ENCODE measurements at places on chromosomes 12 and 14.

GRCh38 chr12:20245491-20245890, 122.8 kb upstream of the PDE3A start:
- DNase-seq, result no peak

DNA sequence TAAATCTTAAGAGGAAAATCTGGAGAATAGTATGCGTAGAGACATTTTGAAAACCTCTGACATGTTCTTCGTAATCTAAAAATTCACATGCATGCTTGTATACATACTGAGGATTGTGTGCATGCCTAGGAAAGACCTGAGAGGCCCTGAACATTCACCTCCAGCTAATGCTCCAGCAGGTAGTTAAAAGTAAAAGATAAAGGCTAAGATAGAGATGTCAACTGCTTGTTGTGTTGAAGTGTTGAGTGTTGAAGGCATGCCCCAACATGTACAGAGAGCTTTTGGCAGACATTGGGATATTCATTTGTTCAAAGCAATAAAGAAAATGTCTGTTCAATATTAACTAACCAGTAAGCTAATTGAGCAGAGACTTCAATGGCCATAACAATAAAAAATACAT, 118.6 kb upstream of the SYT1 start:
- DNase-seq, result no peak

DNA sequence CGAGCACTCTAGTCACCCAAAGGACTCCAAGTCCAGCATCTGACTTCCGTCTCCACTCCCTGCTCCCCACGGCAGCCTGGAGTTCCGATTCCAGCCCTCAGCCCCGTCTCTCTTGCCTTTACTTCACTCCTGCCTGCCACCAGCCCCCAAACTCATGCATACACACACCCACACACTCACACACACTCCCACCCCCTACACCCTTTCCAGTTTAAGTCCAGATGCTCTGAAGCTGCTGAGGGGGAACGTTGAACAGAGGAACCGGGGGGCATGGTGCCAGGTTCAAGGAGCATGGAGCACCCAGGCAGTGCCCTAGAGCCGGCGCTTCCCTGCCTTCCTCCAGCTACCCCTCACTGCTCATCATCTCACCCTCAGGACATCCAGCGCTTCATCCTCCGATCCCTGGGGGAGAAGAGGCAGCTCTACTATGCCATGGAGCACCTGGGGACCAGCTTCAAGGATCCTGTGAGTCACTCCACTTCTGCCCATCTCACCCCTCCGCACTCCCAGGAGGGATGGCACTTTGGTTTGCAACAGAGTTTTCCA, 3.3 kb downstream of the P3H3 start:
- DNase-seq, result no peak

GRCh38 chr14:60981633-60982455, 799 bp downstream of the SLC38A6 start:
- DNase-seq, result peak; percentile 12

DNA sequence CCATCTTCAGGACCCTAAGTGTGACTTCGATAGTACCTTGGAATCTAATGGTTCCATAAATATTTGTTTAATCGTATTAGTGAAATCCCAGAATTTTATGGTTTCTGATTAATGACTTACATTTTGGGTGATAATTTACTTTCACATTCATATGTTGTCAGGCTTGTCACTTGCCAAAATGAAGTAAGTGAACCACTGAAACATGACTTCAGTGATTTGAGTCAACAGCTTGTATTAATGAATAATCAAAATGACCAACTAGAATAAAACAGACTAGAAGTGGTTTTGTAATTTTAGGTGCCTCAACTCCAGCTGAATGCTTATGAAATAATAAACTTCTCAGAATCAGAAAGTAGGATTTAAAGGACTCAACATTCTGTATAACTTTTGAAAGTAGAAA, 517.1 kb downstream of the PRKD1 start:
- no peak for DNase-seq

DNA sequence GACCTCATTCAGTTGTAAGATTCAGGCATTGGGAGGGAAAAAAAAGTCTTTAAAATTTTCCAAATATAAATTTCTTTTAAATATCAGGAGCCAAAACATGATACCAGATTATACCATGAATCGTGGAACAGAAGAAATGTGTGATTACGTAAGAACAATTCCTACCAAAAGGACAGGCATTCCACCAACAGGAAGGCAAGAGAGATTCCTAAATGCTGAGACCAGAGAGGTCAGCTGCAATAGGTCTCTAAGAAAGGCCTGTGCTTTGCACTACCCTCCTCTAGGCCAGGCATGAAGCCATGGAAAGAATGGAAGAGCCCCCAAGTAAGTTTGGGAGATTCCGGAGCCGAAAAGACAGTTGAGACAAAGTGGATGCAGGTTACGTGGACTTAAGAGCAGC, 83.7 kb downstream of the PTGER2 start:
- DNase-seq, result no peak

DNA sequence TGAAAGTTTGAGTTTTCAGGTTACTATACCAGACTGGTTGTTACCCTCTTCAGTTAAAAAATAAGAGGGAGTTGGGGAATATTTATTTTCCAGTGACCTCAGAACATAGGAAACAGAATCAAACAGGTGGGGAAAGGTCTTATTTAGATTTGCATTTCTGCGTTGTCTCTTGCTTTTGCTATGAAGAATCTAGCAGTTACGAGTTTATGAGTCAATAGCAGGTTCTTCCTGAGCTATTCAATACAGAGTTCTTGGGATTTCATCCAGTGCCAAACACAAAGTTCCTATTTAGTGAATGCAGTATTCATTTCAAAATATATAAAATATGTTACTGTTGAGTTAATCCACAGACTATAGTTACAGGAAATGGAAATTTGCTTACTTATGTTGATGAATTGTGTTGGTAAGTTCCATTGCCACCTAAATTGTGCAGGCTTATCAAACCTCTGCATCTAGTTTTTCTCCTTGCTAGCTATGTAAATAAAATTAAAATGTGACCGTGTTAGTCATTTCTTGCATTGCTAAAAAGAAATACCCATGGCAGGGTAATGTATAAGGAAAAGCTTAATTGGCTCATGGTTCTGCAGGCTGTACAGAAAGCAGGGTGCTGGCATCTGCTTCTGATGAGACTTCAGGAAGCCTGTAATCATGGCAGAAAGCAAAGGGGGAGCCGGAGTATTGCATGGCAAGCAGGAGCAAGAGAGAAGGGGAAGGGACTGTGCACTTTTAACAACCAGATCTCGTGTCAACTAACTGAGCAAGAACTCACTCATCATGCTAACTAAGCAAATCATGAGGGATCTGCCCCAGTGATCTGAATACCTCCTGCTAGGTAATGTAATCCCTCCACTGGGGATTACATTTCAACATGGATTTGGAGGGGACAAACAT, 110.2 kb downstream of the KTN1 start:
- no peak for DNase-seq

DNA sequence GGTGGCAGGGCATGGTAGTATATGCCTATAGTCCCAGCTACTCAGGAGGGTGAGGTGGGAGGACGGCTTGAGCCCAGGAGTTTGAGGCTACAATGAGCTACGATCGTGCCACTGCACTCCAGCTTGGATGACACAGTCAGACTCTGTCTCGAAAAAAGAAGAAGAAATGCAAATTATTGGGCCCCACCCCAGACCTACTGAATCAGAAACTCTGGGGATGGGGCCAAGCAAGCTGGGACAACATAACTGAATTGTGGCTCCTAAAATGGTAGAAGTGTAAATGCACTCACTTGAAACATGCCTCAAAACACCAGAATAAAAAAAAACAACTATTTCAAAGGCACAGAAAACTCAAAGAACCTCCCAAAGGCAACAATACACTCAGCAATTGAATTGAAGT, 37.0 kb downstream of the CIT start:
- DNase-seq, result no peak

GRCh38 chr12:124673801-124674617, 106.6 kb upstream of the NCOR2 start:
- DNase-seq, result no peak

DNA sequence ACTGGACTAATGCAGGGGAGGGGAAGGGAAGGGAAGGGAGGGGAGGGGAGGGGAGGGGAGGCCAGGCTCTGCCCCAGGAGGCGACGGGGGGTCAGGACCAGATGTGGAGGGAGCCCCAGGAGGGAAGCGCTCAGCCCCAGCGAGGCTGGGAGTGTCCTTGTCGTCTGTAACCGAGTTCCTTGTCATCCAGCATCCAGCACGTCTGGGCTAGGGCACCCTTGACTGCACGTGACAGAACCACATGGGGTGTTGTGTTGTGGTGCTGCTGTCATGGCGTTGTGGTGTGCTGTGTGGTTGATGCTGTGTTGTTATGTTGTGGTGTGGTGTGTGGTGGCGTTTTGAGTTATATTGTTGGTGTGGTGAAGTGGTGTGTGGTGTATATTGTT, 28.4 kb upstream of the SFSWAP start:
- peak; percentile 10 for DNase-seq

All from GM13976 (cell line).